Stimulated activated CD4-positive, alpha-beta T cell treated with anti-CD3 and anti-CD28 coated beads, TNF-alpha, amount 100 ng/mL, for 48 hours (primary cell): ENCODE measurements at places on chromosomes 2 and 18.

GRCh38 chr2:176272870-176273459, 3.7 kb downstream of the MTX2 start:
- DNase-seq: no peak

GRCh38 chr2:232532419-232532818, 6.5 kb downstream of the CHRND start:
- DNase-seq: no peak

GRCh38 chr2:170396799-170397459, 219.0 kb downstream of the MYO3B start:
- DNase-seq: no peak

DNA sequence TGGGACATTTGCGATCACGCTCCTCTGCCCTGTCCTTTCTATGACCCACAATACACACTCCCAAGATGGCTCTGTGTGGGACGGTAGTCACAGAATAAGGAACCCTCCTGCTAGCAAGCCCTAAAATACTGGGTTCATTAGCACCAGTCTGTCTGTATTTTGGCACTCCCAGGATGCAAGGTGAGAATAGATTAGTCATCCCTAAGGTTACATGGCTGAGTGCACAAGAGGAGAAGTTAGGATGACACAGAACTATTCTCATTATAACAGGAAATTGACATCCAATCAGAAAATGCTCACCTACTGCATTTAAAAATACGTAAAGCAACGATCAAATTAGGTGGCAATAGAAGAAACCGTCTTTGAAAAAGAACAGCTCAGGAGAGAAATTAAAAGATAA, 590.2 kb downstream of the EPHA4 start:
- no peak for DNase-seq

DNA sequence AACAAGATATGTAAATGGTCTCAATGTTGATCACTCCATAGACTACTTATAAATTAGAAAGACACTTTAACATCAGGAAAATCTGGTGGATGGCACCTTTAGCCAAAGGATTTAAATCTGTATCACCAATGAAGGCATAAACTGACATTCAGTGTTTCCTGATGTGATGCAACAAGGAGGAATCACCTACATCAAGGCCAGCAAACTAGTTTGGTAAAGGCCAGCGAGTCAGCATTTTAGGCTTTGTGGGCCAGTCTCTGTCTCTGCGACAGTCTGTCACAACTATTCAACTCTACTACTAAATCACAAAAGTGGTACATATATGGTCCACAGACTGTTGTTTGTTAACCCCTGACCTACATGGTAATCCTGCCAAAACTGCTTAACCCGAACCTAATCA, 33.3 kb downstream of the C2orf76 start:
- DNase-seq: no peak

DNA sequence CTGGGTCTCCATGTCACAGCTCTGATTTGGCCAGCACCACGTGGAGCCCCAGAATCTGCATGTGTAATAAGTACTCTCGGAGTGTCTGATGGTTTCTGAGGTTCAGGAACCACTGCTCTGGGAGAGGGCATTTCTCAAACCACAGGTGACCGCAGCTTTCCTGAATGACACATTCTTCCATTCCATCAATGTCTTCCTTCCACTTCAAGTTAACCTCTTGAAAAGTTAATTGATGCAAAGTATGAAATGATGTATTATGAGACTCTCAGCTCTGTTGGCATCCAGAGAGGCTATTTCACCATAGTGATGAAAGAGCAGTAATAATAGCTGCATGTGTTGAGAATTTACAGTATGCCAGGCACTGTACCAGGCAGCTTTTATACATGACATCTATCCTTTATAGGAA, 61.3 kb upstream of the CRIM1 start:
- DNase-seq: peak; percentile 5

GRCh38 chr2:187466129-187466792, 18.2 kb upstream of the CALCRL start:
- no peak for DNase-seq
